ENCODE measurements at places on chromosomes 5 and 9.

DNA sequence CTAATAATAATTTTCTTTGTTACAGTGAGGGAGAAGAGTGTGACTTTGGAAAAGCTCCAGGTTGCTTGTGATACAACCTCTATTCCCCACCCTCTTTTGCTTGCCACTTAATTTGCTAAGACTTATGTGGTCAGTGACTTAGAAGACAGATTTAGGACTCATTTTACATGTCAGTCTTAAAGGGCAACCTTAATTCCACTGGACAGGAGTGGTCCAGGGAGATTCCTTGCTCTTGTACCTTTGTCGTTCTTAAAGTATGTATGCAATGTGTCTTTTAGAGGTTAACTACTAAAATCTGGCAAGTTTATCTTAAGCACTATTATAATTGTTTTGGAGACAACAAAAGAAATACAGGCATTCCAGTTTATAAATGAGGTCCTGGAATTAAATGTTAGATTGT lies 20.0 kb downstream of the SLC30A5 start:
- no peak for DNase-seq

- DNase-seq = no peak
These were observed 102.3 kb downstream of the APBA1 start for GRCh38 chr9:69569738-69570451.

DNA sequence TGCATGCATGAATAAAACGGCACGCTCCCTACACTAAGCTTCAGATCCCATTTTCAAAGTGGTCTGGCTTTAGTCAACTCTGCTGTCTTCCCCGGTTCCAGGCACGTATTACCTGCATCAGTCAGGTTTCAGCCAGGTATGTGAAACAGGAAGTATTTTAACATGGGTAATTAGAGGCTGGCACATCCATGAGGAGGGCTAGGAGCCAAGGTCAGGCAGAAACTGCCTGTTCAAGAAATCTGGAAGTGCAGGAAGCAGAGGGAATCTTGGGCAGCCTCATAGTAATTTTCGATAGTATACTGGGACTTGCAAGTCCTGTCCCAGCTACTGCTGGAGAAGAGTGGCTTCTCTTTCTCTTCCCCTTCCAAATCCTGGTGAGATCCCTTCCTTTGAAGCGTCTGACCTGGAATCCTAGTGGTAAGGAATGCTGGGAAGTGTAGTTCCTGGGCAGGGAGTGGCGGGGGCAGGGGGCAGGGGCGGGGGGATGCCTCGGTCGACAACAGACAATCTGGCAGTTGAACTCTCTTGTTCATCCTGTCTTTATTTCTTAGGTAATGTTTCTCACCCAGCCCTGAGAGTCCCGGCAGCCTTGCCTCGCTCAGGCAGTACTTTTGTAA lies 403.1 kb downstream of the TLE4 start:
- no peak for DNase-seq

DNA sequence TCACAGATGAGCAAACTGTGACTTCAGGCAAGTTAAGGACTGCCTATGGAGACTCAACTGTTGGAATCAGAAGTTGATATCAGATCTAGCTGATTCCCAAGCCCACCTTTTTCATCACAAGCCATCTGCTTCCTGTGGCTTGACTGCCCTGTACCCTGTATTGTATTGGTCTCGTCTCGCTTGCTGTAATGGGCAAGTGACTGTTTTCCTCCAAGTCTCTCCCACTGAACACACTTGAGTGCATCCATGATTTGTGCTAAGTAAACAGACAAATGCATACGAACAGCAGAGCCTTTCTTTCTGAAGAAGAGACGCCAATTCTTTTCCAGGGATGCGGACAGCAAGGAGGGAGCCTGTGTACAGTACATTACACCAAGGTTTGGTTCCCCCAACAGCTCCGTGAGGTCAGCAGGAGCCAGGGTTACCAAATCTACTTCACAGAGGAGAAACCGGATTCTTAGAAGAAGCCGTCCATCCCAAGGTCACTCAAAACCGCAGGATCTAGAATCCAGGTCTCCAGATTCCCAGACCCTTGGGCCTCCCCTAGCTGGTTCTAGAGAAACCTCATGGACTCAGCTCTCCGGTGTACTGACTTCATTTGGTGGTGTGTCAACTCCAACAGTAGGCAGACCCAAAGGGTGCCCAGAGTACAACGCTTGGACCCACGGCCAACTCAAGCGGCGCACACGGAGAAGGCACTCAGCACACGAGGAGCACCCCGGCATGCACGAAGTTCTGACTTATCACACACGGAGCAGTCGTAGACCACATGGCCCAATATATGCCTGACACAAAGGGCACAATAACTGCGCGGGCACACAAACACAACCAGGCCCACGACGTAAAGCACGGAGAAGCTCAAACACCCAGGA lies 1.1 kb downstream of the BAG1 start:
- no peak for DNase-seq

- DNase-seq = no peak
These were observed 7.7 kb downstream of the AQP3 start for GRCh38 chr9:33439731-33440130.

DNA sequence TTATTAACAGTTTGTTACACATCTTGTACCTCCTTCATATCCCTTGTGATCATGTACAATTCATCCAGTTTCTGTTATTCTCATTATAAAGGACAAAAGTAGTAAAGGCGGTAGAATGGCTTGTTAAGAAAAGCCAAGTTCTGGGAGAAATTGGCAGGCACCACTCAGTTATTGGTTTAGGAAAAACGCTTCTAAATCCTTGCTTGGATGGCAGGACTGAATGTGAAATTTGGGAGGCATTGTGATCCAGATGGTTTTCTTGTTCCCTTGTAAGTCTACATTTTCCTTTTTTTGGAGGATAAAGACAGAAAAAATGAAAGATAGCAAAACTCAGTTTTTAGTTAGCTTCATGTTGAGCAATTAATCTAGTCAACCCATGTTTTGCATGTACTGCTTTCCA lies 130.2 kb downstream of the MAT2B start:
- no peak for DNase-seq

- DNase-seq = no peak
These were observed 1.8 kb downstream of the ISCA1 start for GRCh38 chr9:86280580-86280979.

Data from stimulated activated CD4-positive, alpha-beta T cell treated with anti-CD3 and anti-CD28 coated beads, TNF-alpha, amount 100 ng/mL, for 1 hour (primary cell).